ENCODE measurements at places on chromosomes 5 and 9.

- no peak for DNase-seq
Observed at GRCh38 chr9:98977813-98978212, 34.1 kb downstream of the COL15A1 start.

- no peak for DNase-seq
Observed at GRCh38 chr9:18673179-18673578, 199.2 kb downstream of the ADAMTSL1 start.

GRCh38 chr5:1564824-1565736 is 41.3 kb upstream of the LPCAT1 start:
- DNase-seq, result no peak

- no peak for DNase-seq
Observed at GRCh38 chr5:58851153-58851552, 268.3 kb downstream of the RAB3C start.

DNA sequence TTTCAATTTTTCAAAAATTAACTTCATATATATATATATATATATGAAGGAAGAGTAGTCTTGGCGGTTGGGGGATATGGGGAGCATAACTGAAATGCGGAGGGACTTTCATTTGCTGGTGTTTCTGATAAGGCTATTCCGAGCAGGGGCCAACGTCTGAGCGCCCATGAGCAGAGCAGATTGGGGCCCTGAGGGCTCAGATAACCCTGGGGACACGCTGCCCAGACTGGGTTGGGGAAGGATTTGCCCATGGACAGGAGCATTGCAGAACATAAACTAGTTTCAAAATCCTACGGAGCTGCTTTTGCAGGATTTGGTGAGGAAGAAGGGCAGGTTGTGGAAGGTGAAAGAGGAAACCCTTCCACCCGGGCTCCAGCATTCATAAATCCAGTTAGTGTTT is 240.2 kb downstream of the IRX1 start:
- DNase-seq, result no peak

- DNase-seq, result no peak
Observed at GRCh38 chr5:110386782-110387181, 339.7 kb downstream of the TMEM232 start.

GRCh38 chr5:9742848-9743247 is 112.7 kb upstream of the TAS2R1 start:
- DNase-seq, result no peak

- no peak for DNase-seq
Observed at GRCh38 chr5:6220346-6221088, 157.8 kb downstream of the MED10 start.

GRCh38 chr5:39376293-39376714 is 12.0 kb upstream of the C9 start:
- peak; percentile 32 for DNase-seq
